ENCODE measurements at places on chromosomes 6 and 20. TPM values are rescaled to one million over a fixed set of nuclear protein-coding genes. Genes with fewer than 3 reads are reported as not detected.

MYT1 gene
- not detected for total RNA-seq

NR2E1 gene
- total RNA-seq: 1.2 TPM

MYB gene
- 7.4 TPM for total RNA-seq

CPNE5 gene
- total RNA-seq: not detected

DNA sequence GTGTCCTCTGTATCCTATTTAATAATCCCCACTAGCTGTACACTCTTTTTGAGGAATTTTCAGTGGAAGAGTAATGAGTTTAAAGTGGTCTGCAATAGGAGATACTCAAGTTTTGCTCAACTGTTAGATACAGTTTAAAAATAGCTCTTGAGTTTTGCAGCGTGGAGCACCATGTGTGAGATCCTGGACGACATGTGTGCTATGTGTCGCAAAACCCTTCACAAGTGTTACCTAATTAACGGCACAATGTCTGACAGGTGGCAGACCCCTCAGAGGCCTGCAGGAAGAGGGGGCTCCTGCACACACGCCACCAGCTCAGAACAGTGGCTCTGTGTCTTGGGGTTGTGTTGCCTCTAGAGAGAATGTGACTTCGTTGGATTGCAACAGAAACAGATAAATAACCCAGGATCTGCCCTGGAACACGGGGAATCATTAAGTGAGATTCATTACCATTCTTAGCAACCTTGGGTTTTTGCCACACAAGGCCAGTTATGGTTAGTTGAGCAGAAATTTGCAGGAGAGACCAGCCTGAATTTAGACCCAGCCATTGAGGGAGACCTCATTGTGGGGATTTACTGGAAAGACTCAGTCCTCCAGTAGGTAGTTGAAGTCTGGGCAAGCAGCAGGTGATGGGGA, 73.8 kb downstream of the SASH1 start:
- DNase-seq: no peak

GRCh38 chr6:64437996-64438395, 802.4 kb downstream of the PHF3 start:
- no peak for DNase-seq

- no peak for DNase-seq
Observed at GRCh38 chr6:158759966-158760617, 59.1 kb downstream of the EZR start.

- no peak for DNase-seq
Observed at GRCh38 chr6:142975365-142975764, 30.4 kb upstream of the HIVEP2 start.

DNA sequence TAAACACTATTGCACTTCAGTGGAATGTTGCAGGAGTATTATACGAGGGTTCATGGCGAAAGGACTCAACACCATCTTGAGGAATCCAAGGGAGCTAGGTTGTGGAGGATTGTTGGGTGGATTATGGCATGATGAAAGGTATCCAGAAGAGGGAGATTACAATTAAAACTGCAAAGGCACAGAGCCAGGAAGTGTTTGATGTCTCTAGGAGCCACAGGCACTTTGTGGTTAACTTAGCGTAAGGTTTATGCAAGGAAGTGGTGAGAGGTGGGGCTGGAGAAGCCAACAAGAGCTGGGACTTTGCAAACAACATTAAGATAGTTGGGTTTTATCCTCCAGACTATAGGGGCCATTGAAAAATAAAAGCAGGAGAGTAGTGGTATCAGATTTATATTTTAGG, 86.6 kb upstream of the TPD52L1 start:
- DNase-seq: peak; percentile 95

DNA sequence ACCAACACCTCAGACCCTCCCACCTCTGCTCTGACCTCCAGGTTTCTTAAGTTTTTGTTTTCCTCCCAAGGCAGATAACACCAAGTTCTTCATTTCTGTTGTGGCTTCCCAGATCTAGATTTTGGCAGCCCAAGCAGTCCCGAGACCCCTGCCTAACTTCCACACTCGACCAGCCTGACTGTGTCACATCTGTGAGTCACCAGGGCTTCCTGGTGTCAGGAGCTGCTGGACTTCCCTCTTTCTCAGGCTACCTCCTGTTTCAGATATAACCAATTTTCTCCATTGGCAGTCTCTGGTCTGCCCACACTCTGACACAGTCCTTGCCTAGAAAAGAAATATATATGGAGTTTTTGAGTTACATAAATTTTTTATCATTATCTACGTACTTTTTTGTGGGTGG, 46.1 kb upstream of the CCN6 start:
- DNase-seq: peak; percentile 62

- DNase-seq: peak; percentile 59
Observed at GRCh38 chr6:56906752-56907151, 48.2 kb upstream of the BEND6 start.

DNA sequence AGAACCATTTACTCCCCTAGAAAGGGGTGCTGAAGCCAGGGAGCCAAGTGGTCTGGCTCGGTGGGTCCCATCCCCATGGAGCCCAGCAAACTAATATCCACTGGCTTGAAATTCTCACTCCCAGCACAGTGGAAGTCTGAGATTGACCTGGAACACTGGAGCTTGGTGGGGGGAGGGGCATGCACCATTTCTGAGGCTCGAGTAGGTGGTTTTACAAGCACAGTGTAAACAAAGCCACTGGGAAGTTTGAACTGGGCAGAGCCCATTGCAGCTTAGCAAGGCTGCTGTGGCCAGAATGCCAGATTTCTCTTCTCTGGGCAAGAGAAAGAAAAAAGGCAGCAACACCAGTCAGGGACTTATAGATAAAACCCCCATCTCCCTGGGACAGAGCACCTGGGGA, 855.8 kb upstream of the CITED2 start:
- peak; percentile 25 for DNase-seq

- no peak for DNase-seq
Observed at GRCh38 chr6:108253241-108253640, 7.6 kb downstream of the SNX3 start.

DNA sequence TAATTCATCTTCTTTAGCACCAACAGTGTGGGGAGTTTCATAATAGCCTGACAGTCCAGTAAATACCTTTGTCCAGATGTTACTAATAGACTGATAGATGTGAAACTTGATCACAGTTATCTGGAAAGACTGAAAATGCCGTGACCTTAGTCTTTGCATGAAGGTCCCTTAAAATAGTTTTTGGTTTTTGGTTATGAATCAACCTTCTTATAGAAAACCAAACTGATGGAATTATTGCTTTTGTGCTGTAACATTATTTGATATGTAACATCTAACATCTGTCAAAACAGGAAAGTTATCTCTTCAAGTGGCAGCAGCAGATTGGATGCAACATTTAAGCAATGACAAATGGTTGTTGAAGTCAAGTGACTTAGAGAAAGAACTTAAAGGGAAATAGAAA, 190.4 kb downstream of the DOK5 start:
- DNase-seq: no peak

GRCh38 chr6:125294925-125295324, 6.8 kb downstream of the HDDC2 start:
- no peak for DNase-seq

DNA sequence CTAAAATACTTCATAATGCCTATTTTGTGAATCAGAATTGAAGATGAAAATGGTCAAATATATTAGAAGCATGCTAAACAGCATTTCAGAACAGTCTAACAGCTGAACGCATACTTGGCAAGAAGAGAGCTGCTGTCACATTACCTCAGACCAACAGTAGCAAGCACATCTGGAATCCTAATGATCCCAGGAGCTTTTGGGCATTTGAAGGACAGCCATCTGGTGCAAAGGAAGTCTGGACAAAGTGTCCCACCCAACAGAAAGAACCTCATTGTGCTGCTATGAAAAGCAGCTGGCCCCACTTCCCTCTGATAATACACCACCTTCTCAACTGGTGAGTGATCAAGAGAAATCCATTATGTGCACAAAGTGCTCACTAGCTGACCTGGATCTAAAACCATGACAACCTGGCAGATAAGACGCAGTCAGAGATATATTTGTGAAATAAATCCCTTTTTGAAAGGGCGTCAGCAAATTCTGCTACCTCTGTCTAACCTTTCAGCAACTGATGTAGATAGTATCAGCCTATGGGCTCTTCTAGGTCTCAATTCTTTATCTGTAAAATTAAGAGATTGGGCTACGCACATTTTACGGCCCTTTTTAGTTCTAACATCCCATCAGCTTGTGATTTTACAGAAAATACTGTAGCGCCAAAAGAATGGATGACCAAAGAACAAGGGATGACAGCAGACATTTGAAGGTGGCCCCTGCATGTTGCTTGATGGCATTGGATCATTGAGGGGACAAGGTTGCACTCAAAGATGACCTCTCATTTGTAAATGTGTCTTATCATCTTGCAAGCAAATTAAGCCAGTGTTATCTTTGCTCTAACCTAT, 78.7 kb downstream of the SGK1 start:
- no peak for DNase-seq

Data from M059J (cell line).